Tibial nerve (tissue), 4 donors: ENCODE measurements at places on chromosomes 11 and 22.

- no peak for DNase-seq
Measured at GRCh38 chr11:116459185-116460045, 313.4 kb downstream of the BUD13 start.

- no peak for DNase-seq
Measured at GRCh38 chr22:49237703-49238102, 590.0 kb downstream of the BRD1 start.

DNA sequence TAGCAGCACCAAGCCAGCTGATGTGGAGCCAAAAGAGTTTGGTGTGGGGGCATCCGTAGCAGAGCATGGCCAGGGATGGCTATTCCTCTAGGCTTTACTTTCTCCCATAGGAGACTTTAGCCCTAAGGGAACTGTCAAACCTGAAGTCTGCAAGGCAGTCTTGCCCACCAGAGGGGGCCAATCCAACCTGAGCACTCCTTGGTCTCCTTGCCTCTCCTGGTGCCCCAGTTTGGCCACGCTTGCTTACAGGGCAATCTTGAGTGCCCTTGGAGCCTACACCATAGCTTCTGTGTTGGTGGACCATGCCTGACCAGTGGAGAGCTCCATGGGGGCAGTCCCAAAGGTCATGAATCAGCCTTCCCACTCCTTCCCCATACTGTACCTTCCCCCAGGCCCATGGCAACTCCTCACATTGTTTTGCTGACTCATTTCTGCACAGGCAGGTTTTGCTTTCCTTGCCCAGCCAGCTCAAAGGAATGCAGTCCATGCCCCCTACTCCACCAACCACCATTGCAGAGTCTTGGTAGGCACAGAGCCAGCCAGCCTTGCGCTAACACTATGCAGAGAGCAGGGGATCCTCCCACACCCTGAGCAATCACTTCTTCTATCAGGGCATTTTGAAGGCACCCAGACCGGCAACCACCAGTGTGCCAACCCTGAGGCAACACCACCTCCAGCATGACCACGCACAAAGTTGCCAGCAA lies 1421.2 kb upstream of the RAG2 start:
- no peak for DNase-seq

GRCh38 chr11:64971421-64972233 lies at the start of gene MAJIN:
MAJIN (minus strand) TSS chr11:64972108; CDS start chr11:64959405, 12,703 bp downstream.
- DNase-seq = no peak

DNA sequence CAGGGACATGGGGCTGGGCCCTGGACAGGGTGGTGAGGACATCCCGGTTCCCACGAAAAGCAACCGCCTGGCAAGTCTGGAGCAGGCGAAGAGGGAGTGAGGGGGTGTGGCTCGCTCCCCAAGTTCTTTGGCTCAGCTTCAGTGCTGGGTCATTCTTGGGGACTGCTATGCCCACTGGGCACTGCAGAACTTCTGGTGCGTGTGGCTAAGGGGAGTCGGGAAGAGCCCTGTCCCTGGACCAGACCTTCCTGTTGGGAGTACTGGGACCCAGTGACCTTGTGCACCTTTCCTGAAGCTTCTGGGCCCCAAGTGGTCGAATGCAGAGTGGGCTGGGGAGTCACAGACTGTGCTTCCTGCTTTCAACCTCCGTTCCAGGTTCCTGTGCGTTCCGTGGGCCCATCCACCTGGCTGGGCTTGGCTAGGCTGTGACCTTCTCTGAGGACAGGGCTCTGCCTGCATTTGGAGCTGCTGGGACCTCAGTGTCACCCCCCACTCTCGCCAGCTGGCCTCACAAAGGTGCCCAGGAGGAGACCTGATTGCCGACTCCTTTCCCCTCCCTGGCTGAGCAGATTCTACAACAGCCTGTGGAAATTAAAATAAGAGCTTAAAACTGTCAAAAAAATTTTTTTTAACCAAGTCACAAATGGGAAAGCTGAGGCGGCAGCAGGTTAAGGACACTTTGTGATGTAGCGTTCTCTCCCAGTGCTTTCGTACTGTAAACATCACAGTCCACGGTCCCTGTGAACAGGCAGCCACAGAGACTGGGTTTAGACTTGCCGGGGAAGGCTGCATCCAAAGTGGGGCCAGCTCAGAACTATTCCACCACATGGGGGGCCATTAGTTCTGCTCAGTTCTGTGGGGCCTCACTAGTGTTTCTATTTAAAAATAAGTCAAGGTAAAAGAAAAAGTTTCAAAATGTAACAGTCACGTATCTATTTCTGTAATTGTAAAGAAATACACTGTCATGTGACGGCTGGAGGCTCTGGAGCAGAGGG lies 63.8 kb upstream of the WNT7B start:
- no peak for DNase-seq

GRCh38 chr11:35483131-35483820 lies 42.1 kb downstream of the PAMR1 start:
- DNase-seq = no peak

DNA sequence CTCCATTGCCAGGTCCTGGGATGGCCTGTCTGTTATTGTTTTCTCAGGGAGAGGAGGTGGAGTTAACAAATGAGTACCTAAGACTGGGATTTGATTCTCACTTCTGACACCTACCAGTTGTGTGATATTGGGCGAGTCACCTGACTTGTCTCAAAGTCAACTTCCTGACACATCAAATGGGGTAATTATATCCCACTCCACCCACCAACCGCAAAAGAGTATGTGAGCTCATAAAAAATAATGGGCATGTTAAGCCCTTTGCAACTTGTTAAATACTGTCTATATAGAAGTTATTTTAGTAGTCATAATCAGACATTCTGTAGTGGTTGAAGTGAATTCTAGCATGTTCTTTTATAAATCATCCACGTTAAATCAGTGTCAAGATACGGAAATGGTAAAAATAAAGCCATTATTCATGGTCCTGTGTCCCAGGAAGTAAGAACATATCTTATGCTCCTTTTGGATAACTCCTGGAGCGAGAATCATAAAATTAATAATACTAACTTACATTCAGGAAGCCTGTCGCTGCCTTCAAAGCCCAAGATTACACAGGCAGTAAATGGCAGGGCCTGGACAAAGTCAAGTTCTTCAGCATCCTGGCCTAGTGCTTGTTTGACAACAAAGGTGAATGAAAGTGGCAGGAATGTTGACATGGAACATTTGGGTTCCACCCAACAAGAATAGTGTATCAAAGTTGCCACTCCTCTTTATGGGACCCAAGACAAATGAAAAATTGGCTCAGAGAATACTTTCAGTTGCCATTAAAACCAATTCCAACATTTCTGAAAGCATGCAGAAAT lies 54.3 kb downstream of the SYTL2 start:
- DNase-seq = no peak

DNA sequence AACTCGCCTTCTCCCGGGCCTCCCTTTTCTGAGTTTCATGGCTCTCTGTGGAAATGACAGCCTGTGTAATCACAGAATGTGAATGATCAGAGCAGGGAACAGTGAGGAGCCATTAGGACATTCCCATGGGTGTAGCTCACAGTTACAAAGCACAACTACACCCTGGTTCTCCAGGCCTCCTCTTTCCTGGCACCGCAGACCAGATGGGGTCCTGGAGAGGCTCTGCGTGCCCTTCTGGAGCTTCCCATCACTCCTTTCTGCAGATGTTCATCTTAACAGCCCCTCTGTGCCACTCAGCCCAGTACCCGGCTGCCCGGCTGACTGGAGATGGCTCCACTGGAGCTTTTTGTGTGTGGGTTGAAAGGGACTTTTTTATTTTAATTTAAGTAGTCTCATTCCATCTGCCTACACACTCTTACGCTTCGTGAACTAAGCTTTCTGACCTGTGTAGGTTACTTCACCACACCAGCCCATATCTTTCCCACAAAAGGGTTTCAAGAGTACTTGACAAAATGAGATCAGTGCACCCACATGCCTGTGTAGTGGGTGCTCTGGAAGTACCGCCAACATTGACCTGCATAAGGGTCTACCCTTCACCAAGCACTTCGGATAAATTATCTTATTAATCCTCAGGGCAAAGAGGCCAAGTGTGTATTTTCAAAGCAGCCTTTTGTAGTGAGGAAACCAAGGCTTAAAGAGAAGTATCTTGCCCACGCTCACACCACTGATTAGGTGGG lies 29.8 kb downstream of the SREBF2 start:
- no peak for DNase-seq

GRCh38 chr22:17337639-17338038 lies 31.6 kb upstream of the CECR2 start:
- DNase-seq = no peak

DNA sequence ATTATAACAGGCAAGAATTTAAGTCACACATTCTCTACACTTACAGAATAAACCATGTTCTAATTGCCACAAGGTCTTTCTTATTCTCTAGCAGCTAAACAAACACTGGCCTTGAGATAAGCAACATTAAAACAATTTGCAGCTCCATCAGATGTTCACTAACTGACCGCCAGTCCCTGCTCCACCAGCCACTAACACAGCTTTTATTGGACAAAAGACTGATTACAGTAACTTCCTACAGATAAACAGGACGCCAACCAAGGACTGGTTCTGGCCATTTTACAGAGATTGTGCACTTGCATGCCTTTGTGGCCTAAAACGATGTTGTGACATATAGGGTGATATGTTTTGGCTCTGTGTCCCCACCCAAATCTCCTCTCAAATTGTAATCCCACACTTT lies 388.9 kb upstream of the LRRC4C start:
- no peak for DNase-seq

- DNase-seq = no peak
Measured at GRCh38 chr11:2213890-2214526, 42.4 kb upstream of the TH start.

DNA sequence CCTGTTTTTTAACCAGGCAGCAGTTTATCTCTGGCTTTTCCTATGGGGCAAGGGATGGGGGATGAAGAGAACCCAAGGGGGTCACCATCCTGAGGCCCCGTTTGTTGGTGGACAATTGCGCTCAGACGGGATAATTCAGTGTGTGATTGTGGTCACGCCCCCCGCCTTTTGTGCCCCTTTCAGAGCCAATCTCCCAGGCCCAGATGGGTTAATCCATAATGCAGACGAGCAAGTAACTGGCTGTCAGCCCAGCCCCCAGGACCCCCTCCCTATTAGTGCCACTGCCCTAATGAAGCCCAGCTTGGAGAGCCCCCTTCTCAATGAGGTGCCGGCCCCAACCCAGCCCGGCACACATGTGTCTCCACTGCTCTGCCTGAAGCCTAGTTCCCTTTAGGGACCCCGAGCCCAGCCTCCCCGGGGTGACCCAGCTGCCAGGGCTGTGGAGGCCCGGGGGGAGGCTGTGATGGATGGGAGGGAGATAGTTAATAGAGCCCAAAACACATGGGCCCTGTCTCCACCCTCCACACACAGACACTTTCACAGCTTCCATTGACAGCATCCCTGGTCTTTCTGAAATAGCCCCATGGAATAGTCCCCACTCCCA lies 19.1 kb upstream of the ROBO3 start:
- DNase-seq = no peak

DNA sequence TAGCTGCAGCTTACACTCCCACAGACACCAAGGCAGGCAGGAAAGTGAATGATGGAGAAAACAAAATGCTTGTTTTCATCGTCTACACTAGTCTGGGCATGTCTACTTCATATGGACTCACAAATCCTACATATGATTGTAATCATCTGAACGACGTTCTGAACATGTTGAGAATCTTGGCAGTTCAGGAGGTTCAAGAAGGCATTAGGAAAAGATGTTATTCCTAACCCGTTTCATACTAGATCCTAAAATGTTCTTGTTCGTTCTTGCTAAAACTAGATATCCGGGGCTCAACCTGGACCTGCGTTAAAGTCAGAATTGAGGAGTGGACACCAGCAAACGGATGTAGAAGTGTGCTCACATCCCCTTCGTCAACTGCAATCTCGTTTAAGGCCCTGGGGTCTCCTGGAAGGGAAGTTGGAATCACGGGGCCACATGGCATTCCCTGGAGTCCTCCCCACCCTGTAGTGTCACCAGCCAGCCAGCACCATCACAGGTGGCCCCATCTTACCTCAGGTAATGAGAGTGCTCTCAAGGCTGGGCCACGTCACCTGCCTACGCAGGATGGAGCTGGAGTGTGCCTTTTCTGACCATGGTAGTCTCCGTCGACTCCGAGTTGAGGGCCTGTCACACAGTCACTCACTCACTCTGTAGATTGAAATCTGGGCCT lies 37.3 kb downstream of the C11orf58 start:
- no peak for DNase-seq

DNA sequence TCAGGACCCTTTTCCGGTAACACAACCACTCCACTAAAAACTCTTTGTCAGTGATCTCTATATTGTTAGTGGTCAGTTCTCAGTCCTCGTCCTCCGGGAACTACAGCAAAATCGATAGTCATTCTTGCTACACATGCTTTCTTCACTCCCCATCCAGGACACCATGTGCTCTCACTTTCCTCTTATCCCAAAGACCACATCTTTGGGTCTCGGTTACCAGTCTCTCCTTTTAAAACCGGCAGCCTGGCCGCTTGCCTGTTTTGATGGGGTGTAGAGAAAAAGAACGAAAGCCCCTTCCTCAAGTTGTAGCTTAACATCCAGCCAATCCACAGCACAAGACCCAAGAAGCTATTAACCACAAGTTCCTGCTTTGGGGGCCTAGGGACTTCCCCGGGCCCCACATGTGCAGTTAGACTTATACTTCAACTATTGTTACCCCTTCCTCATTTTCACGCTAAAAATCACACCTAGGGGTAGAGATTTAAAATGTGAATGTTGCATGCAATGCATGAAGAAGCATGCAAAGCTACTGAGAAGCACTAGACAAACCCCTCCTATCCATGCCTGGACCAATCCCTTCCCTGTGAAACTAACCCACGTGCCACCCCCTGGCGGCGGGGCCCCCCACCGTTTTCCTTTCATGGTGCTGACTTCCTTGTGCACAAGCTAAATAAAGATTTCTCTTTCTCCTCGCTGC lies 1.5 kb upstream of the TOLLIP start:
- no peak for DNase-seq

DNA sequence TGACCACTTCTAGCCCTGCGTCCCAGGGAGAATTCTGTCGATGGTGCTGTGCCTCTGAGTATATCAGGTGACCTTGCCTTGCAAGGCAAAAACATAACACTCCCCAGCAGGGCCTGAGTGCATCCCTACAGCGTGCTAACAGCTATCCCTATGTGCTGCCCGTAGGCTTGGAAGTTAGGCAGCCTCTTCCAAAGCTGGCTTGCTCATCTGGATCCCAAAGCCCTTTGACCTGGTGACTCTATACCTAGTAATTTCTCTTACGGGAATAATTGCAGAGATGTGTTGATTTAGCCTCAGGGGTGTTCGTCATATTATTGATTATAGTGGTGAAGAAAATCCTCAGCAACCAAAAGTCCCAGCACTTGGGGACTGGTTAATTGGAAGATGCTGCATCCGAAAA lies 32.6 kb upstream of the CRYBB3 start:
- no peak for DNase-seq

- no peak for DNase-seq
Measured at GRCh38 chr11:34499719-34500500, 13.7 kb downstream of the ELF5 start.

DNA sequence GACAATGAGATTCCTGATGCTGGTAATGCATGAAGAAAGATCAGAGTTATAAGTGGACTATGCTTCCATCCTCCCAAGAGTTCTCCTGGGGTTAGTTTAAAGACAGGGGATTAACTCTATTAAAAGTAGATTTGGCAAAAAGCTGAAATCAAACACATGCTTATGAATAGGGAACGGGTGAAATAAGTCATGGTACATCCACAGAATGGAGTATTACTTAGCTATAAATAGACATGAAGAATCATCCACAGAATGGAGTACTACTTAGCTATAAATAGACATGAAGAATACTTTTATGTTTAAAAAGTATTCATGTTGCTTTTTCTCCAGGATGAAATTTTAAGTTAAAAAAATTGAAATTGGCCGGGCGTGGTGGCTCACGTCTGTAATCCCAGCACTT lies 596.4 kb upstream of the B3GAT1 start:
- no peak for DNase-seq

GRCh38 chr11:59263225-59263894 lies 50.6 kb upstream of the MPEG1 start:
- no peak for DNase-seq
